Fibroblast of skin of back (primary cell): ENCODE measurements at places on chromosomes 1 and 21.

DNA sequence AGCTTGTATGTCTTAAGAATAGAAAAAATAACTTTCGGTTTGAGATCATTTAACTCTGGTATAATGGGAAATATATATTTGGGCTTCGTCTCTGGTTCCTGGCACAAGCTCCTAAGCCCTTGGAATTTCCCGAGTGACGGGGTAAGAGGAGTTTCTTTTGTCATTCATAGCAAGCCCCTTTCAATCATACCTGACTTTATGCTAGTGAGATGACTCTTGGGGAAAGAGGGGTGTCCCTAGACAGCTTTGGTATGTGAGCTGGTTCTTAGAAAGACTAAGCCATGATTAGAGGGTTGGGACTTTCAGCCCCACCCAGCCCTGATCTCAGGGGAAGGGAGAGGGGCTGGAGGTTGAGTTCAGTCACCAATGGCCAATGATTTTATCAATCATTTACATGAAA, 13.9 kb upstream of the MTARC1 start:
- no peak for DNase-seq

DNA sequence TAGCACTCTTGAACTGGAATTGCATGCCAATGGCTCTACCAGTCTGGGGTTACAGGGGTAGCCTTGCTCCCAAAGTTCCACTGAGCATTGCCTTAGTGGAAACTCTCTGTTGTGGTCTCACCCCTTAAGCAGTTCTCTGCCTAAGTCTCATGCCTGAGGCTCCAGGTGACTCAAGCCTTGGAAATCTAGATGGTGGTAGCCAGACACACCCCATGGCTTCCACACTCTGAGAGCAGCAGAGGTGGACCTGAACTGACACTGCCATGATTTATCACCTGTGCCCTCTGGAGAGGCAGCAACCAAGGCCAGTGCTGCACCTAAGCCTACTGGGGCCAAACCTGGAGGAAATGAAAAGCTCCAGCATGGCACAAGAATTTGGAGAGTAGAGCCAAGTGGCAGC, 285.7 kb upstream of the PKN2 start:
- no peak for DNase-seq

DNA sequence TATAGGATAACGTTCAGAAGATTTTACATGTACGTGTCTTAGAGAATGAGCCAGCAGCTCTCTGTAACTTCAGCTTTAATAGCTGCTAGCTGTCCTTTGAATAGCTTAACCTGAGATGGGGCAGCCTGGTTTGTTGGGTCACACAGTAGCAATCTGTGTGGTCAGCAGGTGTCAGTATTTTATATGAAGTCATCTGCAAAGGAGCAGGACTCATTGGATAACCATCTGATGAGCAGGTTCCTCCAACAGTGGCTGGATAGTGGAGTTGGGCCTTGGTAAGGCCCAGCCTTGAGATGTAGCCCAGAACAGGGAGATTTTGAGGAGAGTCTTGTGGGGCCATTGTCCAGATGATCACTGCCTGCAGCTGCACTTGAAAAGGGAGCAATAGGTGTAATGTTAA, 6.4 kb downstream of the GSTM5 start:
- no peak for DNase-seq

GRCh38 chr1:66368261-66368660, 165.7 kb upstream of the SGIP1 start:
- peak; percentile 30 for DNase-seq

DNA sequence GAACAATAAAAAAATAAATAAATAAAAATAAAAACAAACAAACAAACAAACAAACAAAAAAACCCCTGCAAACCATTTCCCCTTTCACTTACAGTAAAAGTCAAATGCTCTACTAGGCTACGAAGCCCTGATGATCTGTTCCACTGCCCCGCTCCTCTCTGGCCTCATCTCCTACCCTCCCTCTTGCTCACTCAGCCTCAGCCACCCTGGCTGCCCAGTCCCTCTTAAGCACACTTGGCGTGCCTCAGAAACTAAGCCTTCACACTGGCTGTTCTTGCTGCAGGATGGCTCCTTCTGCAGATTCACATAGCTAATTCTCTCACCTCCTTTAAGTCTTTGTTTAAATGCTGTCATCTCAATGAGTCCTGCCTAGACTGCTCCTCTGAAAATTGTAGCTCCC, 30.8 kb upstream of the UHMK1 start:
- DNase-seq = no peak

DNA sequence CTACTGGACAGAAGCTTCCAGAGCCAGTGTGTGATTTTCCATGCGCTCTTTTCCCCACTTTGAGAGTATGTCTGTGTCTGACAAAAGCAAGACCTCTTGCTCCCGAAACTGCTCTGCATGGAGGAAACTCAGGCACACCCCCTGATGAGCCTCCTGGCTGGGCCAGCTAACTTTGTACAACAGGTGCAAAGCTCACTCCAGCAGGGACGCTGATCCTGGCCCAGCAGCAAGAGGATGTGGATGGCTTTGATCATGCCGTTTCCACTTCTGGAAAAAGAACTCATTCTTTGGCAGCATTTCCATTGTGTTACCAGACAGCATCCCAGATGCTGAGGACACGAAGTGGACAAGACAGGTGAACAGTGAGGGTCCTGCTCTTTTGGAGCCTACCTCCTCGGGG, 103.1 kb downstream of the TLR5 start:
- DNase-seq = no peak

- DNase-seq = peak; percentile 66
Measured at GRCh38 chr1:36115931-36116330, 9.1 kb downstream of the COL8A2 start.

- DNase-seq = peak; percentile 89
Measured at GRCh38 chr1:180773210-180773865, 139.4 kb upstream of the KIAA1614 start.

GRCh38 chr1:226332947-226333346, 24.0 kb upstream of the LIN9 start:
- DNase-seq = no peak
